ENCODE measurements at places on chromosomes 12 and 14.
A peak's percentile ranks its signal among the peaks of the same experiment; 100 is the strongest.

DNA sequence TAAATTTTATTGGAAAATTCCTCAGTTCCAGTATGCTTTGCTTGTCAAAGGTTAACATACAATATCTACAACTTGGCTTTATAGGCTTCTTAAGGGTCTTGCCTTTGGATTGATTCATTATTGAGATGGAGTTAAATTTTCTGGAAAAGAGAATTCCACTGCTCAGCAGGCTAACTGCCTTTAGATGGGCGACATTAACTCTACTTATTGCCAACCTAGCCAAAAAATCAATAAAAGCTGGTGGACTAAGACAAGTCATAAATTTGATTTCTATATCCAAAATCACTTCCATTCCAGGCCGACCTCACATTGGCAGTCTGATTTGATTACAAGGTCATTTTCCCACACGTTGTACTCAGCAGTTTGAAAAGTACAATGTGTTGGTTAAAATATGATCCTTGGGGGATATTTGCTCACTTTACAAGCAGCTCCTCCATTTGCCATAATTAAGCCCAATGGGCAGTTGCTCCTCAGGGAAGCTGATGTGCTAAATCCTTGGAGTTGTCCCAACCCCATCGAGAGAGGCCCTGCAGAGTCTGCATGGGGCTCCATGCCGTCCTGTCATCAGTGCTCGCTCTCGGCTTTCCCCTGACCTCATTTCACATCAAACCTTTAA, 36.1 kb upstream of the CRY1 start:
- no peak for DNase-seq

DNA sequence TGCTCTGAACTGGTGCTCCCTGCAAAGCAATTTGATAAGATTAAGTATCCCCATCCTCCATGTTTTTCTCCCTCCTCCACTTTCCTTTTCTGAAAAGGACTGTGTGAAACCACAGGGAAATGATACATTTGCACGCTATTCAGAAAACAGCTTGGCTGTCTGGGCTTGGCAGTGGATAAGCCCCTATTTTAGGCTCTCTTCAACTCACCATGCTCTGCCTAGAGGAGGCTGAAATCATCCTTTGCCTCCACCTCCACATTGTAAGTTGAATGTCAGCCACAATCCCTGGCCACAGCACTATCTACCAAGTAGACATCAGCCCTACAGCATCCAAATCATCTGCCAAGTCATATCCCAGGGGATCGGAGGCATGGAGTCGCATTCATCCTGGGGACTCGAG, 642.3 kb downstream of the RPS29 start:
- DNase-seq, result no peak

GRCh38 chr12:103852498-103852997, 11.5 kb upstream of the NT5DC3 start:
- no peak for DNase-seq

DNA sequence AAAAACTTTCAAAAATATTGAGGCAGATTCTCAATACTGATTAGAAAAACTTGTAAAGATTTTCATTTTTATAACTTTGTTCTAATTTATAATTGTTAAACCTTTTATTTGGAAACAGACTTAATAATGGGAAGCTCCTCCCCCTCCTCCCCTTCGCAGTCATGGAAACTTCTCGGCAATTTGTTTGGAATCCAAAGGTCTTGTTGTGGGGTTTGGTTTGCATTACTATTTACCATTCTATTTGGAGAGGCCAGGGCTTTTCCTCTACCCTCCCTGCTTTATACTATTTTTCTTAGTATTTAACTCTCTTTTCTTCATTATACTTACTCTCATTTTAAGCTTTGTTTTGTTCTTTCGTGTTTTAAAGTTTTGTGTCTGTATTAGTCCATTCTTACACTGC, 6.0 kb downstream of the SLC39A9 start:
- DNase-seq, result no peak

- DNase-seq, result peak; percentile 82
Measured at GRCh38 chr12:10331642-10332239, 24.1 kb downstream of the KLRD1 start.

All from suppressor macrophage (primary cell).